Inflammatory macrophage treated with lipopolysaccharide for 1 hour (primary cell): ENCODE measurements at places on chromosomes 13 and 19.

DNA sequence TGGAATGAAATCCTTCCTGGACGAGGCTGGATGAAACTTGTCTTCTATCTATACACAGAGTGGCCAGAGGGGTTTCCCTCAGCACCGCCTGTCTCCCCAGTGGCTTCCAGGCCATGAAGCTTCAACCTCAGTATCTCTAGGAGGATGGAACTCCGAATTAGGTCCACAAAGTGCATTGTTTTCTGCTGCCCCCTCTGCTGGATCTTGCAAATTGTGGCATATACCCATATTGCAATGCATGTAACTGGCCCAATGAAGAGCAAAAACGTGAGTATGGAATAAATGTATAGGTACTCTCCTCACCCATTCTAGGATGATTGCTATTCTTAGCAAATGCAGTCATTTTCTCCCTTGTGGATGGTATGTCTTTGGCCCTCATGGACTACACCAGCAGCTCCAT is 14.7 kb upstream of the LILRB4 start:
- no peak for DNase-seq

- DNase-seq, result no peak
Measured at GRCh38 chr13:49124693-49125304, 95.3 kb upstream of the MLNR start.

DNA sequence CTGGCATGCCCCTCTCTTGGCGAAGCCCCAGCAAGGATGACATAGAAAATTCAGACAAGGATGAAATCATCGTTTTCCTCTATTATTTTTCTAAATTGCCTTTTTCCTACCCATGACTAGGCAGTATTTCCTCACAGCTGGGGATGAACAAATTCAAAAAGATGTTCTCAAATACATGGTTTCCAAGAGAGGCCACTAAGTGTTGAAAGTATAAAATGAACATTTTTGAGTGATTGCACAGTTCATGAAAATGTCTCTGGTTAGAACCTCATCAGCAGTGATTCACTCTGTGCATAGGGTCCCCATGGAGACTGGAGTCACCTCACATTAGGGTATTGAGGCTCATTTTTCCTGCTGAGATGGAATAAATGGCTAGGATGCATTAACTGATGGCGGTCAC is 373.7 kb downstream of the DNAJC15 start:
- no peak for DNase-seq

DNA sequence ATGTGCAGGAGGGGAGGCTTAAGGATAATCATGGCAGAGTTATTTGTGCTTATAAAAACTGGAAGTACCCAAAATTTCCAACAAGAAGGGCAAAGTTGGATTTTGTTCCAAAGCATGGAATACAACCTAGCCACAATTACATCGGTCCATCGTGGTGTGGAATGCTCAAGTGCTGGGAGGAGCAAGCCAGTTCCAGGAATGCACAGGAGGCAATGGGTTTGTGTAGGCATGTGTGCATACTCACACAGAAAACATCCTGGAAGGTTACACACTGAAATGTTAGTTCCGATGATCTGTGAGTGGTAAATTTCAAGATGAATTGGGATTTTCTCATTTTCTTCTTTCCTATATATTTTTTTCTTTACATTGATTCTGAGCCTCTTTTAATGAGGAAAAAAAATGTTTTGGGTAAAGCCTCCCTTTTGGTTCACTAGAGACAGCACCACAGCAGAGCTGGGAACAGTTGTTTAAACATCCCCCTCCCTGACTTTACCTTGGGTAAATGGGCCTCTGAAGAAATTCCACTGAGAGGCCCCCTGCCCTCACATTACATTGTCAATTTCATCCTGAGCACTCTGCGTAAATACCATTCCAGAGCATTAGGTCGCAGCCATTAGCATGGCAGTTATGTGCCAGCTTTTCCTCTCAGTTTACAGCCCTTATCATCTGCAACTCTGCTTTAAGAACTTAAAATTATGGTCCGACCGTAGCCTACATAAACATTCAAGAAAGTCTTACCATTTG is 122.0 kb downstream of the UQCRFS1 start:
- DNase-seq, result no peak

DNA sequence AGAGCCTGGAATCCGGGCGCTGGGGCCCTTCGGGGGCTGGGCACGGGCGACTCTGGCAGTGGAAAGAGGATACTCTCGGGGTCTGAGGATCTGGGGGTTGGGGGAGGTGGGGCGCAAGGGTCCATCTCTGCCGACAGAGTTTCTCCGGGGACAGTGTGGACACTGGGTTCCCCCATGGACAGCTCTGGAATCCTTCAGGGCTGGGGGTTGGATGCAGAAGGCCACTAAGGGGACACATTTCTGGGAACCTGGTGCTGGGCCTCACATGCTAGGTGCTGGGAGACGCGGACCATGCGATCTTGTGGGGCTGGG is 2.3 kb downstream of the TGFBR3L start:
- DNase-seq, result no peak
